BE2C (cell line): ENCODE measurements at places on chromosomes 7 and 10.

DNA sequence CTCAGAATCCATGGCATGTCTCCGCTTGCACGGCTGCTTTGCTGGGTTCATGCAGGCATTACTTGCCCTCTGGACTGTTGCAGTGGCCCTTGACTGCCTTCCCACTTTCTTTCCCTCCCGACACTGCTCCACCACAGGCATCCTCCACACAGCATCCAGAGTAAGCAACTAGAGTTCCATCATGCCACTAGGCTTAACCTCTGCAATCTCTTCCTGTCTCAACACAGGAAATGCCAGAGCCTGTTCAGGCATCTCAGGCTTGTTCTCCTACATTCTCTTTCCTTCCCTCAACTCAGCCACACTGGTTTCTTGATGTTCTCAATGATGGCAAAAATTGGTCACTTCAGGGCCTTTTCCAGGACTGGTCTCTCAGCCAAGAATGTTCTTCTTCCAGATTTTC, 284.5 kb upstream of the KLF6 start:
- no peak for DNase-seq

- DNase-seq: no peak
Observed at GRCh38 chr10:82020999-82021398, 146.0 kb downstream of the NRG3 start.

DNA sequence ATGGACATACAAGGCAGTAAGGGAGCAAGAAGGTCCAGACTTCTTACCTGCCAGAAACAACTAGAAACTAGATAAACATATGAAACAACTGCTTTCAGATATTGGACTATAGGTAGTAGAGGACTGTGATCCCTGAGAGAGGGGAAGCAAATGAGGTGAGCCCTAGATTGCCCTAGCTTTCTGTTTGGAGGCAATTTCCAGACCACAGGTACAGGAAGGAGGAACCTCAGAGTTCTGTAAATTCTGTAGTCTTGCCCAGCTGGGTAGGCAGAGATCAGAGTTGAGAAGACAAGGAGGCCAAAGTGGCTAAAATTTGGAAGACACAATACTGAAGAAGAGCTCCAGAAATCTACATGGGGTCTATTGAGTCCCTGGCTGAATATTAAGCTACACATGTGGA, 21.0 kb downstream of the CDK6 start:
- DNase-seq: no peak

DNA sequence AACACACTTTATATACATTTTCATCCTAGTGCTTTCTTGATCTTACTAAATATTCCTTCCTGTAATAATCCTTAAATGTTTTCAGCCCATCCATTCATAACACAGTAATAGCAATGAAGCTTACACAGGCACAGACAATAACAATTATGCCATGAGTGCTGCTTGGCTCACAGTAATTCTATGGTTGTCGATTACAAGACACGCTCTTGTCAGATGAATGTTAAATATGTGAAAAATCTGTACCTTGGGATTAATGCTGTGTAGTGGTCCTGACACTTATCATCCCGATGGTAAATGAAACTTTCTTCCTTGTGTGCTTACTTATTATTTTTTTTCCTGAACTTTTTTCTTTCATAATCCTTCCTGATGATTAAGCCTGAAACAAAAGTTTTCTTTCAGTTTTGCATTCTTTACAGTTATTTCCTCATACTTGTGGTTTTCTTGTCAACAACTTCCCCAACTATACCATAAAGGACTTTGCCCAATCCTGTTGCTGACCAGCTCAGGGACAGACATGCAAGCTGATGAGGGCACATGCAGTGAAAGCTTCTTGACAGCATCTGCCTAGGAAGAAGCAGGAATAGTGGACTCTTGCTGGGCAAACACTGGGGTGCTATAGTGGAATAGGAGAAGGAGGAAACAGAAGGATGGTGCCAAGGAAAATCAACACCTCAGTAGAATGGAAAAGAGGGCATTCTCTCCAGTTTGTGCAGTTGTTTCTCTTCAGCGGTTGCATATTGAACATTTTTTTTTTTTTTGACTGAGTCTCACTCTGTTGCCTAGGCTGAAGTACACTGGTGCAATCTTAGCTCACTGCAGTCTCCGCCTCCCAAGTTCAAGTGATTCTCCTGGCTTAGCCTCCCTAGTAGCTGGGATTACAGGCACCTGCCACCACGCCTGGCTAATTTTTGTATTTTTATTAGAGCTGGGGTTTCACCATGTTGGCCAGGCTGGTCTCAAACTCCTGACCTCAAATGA, 6.7 kb upstream of the MGAM2 start:
- no peak for DNase-seq

DNA sequence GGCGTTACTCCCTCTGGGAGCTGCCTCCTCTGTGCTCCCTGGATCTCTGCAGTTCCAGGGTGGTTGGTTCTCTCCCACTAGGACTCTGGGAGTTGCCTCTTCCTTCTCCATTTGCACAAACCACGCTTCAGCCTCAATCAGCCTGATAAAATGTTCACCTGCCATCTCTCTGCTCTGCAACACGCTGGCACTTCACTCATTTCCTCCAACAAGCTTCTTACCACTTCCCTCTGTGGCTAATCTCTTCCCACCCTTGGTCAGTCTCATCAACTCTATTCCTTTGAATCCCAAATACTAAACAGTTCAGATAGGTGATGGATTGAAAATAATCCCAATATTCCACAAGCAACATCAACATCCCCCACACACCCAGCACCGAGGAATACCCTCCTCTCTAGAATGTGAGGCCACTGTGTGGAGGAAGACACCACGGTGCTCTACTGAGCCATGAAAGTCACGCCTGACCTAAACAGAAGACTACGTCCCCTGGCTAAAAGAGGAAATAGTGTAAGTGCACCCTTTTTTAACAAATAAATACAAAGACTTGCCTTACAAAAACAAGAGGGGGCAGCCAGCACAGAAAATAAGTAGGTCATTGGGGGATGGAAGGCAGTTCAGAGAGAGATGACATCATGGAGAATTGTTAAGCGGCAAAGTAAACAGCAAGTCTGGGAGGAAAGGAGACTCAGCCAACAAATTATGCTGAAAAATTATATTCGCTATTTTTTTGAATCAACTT, 1.9 kb upstream of the FAM170B start:
- no peak for DNase-seq

DNA sequence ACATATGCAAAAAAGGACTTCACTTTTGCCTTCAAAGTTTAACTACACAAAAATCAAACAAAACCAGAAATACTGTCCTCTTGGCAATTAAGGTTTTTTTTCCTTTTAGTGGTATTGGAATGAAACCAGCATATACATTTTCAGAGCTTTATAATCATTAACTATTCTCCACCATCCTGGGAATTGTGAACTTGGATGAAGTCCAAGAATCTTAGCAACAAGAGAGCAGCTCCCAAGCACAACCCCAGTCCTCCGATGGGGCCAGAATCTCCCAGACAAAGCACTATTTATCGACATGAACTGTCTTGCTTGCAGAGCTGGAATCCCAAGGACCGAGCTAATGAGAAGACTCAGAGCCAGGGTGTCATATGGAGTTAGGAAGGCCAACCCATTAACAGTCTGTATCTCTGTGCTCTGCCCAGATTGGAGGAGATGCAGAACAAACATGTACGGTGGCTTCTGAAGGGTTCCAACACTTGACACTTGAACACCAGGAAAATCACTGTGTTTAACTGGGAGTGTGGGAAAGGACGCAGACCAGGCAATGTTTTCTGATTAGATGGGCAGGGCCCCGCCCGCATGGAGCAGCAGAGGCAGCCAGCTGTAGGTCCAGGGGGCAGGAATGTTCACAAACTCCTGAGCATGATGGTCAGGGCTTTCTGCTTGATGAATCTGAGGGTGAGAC, 35.5 kb downstream of the PPP1R3C start:
- peak; percentile 36 for DNase-seq
